Inflammatory macrophage (primary cell): ENCODE measurements at places on chromosomes 13 and 19.

GRCh38 chr13:39811696-39812095 lies 156.2 kb downstream of the COG6 start:
- no peak for DNase-seq

GRCh38 chr19:35585848-35586247 lies at the start of gene PMIS2:
TSS of gene PMIS2 (plus strand) at chr19:35586173. CDS start at chr19:35586260, 87 bp downstream.
- no peak for DNase-seq

DNA sequence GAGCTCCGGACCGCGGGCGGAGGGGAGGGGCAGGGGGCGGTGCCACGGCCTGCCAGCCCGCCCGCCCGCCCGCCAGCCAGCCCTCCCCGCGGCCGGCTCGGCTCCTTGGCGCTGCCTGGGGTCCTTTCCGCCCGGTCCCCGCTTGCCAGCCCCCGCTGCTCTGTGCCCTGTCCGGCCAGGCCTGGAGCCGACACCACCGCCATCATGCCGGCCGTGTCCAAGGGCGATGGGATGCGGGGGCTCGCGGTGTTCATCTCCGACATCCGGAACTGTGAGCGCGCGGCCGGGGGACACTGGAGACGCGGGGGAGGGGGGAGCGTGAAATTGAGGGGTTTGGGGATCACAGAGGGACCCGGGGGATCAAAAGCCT lies at the start of gene AP2A1:
AP2A1 (plus strand) TSS at position 72 of the 370 bp plus-strand sequence; CDS start at position 205, 133 bp downstream.
- DNase-seq = no peak

DNA sequence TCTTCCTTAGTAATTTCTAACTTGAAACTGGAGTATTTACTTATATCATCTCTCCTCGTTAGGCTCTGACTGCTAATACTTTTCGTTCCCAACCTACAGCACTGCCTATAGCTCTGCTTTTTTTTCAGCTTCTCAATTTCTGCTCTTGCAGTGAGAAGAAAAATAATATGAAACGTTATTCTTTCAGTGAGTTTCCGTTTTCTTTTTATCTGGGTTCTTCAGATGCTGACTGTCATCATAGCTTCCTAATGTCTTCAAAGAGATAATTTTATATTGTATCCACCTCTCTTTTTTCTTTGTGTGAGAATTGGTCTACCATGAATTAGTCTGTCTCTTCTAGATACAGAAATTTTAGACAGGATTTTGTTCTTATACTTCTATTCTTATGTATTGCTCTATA lies 454.9 kb downstream of the LMO7 start:
- no peak for DNase-seq

DNA sequence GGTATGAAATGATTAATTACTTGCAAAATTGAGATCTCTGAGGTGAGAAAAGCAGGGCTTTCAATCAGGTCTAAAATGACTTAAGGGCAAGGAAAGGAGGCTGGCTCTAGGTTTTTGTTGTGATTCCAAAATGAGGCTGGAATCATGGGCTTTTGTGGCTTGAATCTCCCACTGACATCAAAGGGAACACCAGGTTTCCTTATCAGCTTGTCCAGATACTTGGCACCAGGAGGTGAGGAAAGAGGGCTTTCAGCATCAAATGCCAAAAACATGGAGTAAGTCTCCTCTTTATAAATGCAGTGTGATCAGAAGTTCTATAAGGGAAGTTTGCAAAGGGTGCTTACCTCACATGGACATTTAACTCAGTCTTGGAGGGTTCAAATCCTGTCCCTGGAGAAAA lies 402.3 kb downstream of the NDFIP2 start:
- DNase-seq = no peak

GRCh38 chr13:49938921-49939320 lies 2.8 kb upstream of the SPRYD7 start:
- no peak for DNase-seq

- DNase-seq = no peak
Measured at GRCh38 chr13:41700790-41701310, 243.5 kb downstream of the RGCC start.

- no peak for DNase-seq
Measured at GRCh38 chr13:93903909-93904308, 575.6 kb downstream of the DCT start.

- DNase-seq = no peak
Measured at GRCh38 chr19:41501854-41502253, 58.9 kb downstream of the ERICH4 start.

GRCh38 chr13:72620874-72621273 lies 106.6 kb downstream of the MZT1 start:
- no peak for DNase-seq

DNA sequence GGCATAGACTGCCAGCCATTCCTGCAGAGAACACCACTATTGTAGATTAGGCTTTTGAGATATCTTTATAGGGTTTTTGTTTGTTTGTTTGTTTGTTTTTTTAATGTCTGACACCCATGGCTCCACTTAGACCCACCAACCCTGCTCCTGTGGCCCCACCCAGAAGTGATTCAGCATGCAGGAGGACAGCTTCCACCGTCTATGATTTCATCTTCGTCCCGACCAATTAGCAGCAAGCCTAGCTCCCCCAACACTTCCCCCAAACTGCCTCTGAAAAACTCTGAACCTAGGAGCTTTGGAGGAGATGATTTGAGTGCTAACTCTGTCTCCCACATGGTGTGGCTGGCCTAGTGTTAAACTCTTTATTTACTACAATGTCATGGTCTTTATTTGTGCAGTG lies 108.3 kb upstream of the RXFP2 start:
- DNase-seq = peak; percentile 18

DNA sequence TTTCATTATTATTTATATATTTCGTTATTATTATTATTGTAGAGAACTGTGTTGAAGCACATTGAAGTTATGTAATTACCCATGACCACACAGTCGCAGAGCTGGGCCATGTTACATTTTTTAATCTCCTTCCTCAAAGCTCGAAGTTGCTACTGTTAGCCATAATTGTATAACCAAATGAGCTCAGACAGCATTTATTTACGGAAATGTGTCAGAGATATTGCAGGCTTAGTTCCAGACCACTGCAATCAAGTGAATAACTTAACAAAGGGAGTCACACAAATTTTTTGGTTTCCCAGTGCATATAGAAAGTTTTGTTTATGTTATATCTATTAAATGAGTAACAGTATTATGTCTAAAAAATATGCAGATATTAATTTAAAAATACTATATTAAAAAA lies 147.1 kb upstream of the SLITRK1 start:
- DNase-seq = no peak

DNA sequence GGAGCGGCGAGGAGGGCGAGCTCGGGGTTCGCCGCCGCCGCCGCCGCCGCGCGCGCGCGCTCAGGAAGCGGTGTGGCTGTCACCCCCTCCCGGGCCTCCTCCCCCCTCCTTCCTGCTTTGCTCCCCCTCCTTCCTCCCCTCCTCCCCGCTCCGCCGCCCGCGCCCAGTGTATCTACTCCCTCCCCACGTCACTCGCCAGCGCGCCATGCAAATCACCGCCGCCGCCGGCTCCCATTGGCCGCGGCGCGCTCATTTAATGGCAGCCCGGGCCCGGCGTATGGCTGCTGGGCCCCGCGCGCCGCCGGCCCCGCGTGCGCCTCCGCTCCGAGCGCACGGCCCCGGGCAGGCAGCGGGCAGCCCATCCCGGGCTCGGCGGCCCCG lies 335 bp upstream of the SOX1 start:
- no peak for DNase-seq

GRCh38 chr13:103287659-103288058 lies 221.4 kb upstream of the SLC10A2 start:
- DNase-seq = no peak

GRCh38 chr13:76292726-76293125 lies 593.5 kb downstream of the KCTD12 start:
- no peak for DNase-seq

GRCh38 chr19:38851622-38852230 lies 1.9 kb upstream of the HNRNPL start:
- DNase-seq = peak; percentile 97

DNA sequence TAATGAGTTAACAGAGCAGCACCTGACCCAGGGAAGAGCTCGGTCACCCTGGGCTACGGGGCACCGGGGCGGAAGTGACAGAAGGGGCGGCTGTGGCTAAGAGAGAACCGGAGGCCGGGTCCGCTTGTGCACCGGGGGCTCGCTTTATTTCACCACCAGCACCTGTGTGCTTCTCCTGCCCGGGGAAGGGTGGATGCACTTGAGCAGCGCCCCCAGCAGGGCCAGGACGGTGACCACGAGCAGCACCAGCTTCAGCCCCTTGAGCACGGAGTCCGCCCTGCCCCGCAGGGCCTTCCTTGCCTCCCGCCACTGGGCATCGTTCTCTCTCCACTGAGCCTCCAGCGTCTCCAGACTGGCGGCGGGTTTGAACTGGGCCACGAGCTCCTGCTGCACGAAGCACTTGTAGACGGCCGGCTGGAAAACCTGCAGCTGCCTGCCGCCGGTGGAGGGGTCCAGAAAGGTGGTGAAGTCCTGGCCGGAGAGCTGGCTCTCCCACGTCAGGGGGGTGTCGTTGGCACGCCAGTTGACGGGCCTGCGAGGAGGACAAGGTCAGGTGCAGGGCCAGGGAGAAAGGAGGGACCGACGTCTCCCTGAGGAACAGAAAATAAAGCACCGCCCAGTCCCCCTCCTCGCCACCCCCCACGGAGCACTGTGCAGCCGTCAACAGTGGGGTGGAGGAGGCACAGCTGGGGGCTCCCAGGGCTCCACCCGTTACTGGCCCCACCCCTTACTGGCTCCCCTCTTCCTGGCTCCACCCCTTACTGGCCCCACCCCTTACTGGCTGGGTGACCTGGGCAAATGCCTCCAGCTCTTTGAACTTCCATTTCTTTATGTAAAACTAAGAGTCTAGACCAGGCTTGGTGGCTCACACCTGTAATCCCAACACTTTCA lies 3.6 kb downstream of the FAM187B start:
- no peak for DNase-seq

- DNase-seq = peak; percentile 52
Measured at GRCh38 chr13:81017513-81018152, 676.7 kb upstream of the SPRY2 start.

DNA sequence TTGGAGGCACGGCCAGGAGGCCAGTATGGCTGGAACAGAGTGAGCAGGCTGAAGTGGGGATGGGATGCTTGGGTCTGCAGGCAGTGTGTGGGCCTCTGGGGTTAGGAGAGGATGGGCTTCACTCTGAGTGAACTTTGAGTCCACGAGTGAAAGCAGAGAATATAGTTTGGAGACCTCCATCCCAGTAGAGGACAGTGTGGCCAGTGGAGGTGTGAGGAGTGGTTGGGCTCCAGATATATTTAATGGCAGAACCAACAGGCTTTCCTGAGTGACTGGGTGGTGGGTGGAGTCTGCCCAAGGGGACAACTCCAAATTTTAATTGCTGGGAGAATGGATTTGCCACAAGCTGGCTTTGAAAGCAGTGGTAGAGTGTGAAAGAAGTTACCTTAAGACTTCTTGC lies 27.3 kb downstream of the GATAD2A start:
- no peak for DNase-seq
